ENCODE measurements at places on chromosomes 2 and 18. TPM values are rescaled to one million over a fixed set of nuclear protein-coding genes. Genes with fewer than 3 reads are reported as not detected.

CYTIP gene
- not detected for total RNA-seq

EVA1A gene
- total RNA-seq, result 10.8 TPM

ZC3H6 gene
- total RNA-seq, result 10.0 TPM

DNA sequence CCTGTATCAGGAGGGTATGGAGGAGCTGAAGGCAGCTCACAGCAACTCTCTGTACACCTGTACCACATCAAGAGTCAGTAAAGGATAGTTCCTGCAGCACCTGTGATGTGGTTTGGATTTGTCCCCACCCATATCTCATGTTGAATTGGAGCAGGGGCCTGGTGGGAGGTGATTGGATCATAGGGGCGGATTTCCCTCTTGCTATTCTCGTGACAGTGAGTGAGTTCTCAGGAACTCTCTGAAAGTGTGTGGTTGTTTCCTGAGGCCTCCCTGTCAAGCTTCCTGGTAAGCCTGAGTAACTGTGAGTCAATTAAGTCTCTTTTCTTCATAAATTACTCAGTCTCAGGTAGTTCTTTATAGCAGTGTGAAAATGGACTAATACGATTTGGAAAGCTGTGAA is 28.9 kb downstream of the OSBPL1A start:
- H3K27me3 ChIP-seq, result no peaks in the 10 kb centered on the region
- no peak overlapping the region for H3K4me3 ChIP-seq
- no peaks in the 10 kb centered on the region for H3K36me3 ChIP-seq
- no peak for DNase-seq
- no peaks in the 10 kb centered on the region for H3K4me1 ChIP-seq
- no peak overlapping the region for H3K27ac ChIP-seq
